ENCODE measurements at places on chromosomes 16 and 17.

DNA sequence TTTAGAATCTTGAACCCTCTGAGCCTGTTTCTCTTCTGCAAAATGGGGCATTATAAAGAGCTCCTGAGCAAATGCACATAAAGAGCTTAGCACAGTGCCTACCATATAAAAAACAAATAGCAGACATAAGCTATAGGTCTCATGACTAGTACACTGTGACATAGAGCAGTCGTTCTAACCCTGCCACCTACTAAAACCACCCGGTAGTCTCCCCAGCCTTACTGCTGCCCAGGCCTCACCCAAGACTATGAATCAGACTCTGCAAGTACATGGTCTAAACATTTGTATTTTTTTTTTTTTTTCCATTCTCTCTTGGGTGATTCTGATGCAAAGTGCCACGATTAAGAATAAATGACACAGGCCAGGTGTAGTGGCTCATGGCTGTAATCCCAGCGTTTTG is 33.9 kb downstream of the STX8 start:
- DNase-seq: no peak

GRCh38 chr17:59106463-59107305 is at the start of gene TRIM37:
Gene TRIM37 (minus strand): TSS chr17:59106880. CDS start chr17:59106461, 419 bp downstream.
- DNase-seq: peak; percentile 100

DNA sequence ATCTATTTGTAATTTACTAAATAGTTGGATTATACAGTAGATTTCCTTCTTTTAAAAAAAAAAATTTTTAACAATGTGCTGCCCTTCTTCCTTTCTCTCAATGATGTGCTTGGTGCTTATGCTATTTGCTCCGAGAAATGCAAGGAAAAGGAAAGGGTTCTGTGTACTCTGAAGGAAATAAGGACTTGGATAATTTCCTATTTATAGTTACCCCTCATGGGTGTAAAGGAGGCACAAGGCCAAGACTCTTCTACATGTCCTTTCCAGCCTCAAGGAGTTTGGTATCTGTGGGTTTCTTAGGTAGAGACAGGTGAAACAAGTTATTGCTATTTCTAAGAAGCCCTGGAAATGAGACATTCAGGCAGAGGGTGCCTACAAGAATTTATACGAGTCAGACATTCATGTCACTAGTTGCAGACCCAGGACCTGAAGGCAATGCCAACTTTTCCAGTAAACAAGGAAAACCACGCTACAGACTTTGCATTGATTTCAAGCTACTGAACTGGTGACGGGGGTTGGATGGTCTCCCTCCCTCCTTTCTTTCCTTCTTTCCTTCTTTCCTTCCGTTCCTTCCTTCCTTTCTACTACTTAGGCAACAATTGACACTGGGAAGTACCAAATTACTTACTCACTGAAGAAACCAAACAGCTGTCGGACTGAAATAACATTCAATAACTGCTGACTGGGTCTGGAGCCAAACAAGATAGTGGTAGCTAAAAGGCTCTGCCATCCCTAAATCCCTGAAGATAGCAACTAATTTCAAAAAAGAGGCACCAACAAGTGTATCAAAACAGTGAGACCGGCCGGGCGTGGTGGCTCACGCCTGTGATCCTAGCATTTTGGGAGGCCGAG is 33.8 kb upstream of the GHDC start:
- no peak for DNase-seq

DNA sequence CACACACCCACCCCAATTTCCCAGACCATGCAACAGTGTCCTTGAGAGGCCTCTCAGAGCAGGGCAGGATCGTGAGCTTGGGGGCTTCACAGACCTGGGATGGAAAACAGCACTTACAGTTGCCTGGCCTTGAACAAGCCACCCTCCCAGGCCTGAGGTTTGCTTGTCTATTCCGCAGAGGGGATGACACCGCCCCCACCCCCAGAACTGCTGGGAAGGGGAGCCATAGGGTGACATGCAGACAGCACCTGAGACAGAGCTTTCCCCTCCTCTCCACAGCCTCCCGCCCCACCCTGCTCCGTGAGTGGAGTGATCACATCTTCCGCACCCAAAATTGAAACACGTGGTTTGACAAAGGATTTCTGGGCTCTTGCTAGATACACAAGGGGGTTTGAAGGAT is 131.5 kb upstream of the TNRC6C start:
- no peak for DNase-seq

DNA sequence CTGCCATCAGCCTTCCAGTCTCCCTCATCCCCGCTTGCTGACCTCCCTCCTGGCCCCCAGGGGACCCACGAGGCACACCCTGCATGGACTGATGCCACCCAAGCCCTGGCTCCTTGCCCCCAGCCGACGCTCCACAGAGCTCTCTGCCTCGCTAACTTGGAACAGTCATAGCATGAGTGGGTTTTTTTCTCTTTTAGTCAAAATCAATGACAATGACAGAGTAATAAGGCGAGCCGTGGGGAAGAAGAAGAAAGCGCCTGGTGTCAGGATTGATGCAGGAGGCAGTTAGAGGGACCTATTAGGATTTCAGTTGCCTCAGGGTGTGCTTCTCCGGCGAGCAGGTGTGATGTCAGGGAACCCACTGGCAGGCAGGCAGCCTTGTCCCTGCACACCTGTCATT is 176.3 kb upstream of the TNRC6C start:
- no peak for DNase-seq

GRCh38 chr17:74862108-74862901 is 2.6 kb upstream of the GRIN2C start:
- peak; percentile 56 for DNase-seq

DNA sequence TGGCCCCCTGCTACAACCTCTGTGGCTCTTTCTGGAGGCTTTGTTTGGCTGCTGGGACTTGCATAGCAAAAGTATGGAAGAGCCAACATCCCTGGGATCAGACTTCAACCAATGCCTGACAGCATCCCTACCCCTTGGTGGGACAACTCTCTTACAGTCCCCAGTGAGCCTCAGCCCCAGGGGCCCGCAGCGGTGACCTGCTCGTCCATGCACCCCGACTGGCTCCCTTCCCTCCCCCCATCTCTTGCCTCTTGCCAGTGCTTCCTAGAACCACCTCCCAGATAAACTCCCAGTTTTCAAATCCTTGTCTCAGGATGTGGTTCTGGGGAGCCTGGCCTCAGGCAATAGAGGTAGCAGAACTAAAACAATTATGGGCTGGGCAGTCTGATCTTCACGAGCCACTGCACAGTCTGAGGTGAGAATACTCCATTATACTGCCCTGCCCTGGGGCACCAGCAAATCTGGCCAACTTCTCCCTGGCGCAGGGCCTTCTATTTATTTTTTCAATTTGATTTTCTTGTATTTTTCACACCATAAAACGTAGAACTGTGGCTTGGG is 86.6 kb upstream of the BRD7 start:
- no peak for DNase-seq

DNA sequence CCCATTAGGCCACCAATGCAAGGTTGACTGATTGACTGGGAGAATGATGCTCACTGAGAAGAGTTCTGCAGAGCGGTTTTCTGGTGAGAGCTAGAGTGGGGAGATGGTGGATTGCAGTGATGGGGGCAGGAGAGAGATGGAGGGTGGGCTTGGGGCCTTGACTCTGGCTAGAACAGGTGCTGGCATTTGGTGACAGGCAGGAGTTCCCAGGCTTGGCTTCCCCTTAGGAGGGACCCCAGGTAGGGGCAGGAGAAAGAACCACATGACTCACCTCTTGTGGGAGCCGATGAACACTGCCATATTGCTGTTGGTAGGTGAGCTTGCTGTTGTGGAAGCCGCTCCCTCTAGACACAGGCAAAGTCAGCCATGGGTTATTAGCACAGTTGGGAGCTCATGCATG is 8.0 kb downstream of the CD300LB start:
- DNase-seq: no peak

- no peak for DNase-seq
These were observed 13.2 kb upstream of the MLKL start for GRCh38 chr16:74713876-74714275.

- no peak for DNase-seq
These were observed at the start of gene B4GALNT2 for GRCh38 chr17:49132699-49133364. Gene B4GALNT2 (plus strand): TSS chr17:49132769. CDS start chr17:49132793, 24 bp downstream.

DNA sequence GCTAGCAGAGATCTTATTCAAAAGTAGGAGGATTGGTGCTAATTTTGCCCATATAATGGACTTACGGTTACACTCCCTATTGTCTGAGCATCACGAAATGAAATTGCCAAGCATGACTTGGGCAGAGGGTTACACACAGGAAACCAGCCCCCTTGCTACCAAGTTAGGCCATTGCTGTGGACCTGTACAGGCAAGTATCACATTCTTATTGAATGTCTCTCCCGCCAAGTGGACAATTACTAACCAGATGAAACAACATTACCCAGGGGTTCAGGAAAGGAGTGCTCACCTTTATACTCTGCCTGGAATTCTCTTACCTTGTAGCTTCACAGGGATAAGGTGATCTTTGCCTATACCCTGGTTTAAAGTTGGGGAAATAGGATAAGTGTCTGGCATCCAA is 70.6 kb upstream of the TOX3 start:
- no peak for DNase-seq

DNA sequence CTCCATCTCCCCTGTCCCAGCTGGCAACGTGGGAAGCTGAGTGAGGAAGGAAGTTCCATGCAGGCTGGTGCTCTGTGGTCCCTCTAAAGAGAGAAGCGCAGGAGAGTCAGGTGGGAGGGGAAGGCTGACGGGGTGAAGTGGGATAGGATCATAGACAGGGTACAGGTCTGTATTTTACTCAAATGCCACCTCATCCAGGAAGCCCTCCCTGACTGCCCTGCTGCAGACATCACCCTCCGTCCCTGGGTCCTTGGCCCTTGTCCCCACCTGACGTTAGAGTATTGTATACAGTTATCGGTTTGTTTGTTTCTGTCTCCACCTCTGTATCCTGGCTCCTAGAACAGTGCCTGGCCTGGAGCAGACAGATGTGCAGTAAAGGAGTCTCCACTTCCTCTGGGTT is 11.7 kb downstream of the CANT1 start:
- DNase-seq: no peak

DNA sequence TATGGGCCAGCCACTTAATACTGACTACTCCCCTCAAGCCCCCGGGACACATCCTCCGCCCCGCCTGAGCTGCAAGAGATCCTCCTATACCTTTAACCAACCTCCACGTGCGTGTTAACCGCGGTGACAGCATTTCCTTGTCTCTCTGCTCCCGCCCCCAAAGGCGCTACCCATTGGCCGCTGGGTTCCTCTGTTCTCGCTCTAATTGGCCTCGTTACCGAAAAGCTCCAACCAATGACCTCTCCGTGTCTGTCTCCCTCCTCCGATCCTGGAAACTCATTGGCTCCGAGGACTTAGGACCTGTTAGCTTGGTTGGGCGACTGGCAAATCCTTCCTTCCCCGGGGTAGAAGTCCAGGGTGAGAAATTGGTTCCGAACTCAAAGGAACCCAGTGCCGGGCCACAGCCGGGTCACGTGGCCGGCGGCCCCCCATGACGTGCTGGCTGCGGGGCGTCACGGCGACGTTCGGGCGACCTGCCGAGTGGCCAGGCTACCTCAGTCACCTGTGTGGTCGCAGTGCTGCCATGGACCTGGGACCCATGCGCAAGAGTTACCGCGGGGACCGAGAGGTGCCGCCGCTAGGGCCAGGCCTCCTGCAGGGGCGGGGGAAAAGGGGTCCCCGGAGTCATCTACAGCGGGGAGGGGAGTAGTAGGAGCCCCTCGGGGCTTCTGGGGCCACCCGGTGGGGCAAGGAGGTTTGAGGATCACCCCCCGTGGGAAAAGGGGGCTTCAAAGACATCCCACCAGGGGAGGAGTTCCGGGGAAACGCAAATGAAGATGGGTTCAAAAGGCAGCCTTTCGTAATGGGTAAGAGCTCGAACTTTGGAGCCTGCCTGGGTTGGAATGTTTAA is at the start of gene PNPO:
PNPO (plus strand) TSS at position 326 of the 850 bp plus-strand sequence; CDS start at position 431, 105 bp downstream.
- DNase-seq: peak; percentile 95

DNA sequence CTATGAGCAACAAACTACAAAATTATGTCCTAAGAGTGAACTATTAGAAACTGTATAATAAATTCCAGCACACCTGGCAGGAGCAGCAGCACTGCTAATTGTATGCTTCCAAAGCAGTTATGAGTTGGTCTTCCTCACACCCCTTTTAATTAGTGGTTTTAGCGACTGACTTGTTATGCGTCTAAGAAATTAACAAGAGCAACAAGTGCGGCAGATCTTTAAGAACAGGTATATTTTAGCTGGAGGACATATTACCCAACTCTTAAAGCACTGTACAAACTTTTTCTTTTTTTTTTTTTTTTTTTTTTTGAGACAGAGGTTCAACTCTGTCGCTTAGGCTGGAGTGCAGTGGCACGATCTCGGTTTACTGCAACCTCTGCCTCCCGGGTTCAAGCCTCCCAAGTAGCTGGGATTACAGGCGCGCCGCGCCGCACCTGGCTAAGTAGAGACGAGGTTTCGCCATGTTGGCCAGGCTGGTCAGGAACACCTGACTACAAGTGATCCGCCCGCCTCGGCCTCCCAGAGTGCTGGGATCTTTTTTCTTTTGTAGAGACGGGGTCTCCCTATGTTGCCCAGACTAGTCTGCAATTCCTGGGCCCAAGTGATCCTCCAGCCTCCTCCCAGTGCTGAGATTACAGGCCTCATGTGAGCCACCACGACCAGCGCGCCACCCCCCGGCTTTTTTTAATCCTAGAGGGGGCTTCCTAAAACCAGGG is 1.6 kb upstream of the FBXL20 start:
- DNase-seq: no peak

DNA sequence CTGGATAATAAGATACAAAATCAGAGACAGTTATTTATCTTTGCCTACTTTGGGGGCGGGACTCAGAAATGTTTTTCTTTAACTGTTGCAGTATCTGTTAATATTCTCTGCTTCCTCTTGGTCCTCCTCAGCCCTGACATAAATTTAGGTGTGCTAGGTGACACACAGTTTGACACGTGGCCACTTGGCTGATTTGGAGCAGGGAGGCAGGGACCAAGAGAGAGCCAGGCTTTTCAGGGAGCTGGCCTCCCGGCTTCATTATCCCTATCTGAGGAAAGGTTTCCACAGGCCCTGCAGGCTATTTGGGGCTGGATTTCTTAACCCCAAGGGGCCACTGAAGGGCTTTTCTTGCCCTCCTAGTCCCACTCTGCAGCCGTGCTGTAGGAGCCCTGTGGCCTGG is 20.1 kb upstream of the NAT9 start:
- DNase-seq: no peak

GRCh38 chr16:53726625-53727024 is 22.7 kb downstream of the FTO start:
- no peak for DNase-seq

GRCh38 chr17:77186141-77186604 is 45.4 kb downstream of the SEC14L1 start:
- DNase-seq: peak; percentile 12

GRCh38 chr16:47055136-47055885 is 81.8 kb upstream of the DNAJA2 start:
- DNase-seq: no peak
